ENCODE measurements at places on chromosomes 1 and 21.
A peak's percentile ranks its signal among the peaks of the same experiment; 100 is the strongest.

GRCh38 chr1:37085393-37085792, 51.1 kb upstream of the GRIK3 start:
- no peak overlapping the region for H3K4me3 ChIP-seq
- DNase-seq = peak; percentile 20
- no peaks in the 10 kb centered on the region for H3K36me3 ChIP-seq
- H3K27ac ChIP-seq = no peak overlapping the region

GRCh38 chr1:173190101-173190936, 16.8 kb downstream of the TNFSF4 start:
- no peaks in the 10 kb centered on the region for H3K36me3 ChIP-seq
- H3K4me3 ChIP-seq = no peak overlapping the region
- DNase-seq = no peak
- H3K27me3 ChIP-seq = no peaks in the 10 kb centered on the region

DNA sequence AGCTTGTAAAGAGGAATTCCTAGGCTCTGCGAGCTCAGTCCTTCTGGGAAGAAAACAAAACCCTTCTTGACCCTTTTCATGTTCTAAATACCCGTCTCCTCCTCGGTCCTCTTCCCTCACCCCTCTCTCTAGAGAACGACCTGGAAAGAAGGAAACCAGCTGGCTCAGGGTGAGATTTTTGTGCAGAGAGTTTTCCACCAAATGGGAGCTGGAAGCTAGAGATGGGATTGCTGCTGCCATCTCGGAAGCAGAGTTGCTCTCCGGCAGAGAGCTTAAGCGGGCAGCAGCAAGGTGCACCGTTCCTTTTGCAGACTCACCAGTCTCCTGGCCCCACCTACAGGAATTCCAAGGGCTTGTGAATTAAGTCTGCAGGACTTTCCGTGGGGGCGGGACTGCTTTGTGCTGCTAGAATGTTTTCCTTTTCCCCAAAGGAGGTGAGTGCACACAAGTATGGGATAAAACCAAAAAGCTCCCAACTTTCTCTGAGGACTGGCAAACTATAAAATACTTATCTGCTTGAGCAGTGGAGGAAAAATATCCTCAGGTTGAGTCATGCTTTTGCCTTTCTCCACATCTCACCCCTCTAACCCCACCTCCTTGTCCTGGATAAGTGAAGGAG, 29.1 kb upstream of the KIAA0040 start:
- H3K27ac ChIP-seq = no peak overlapping the region
- H3K27me3 ChIP-seq = no peaks in the 10 kb centered on the region
- H3K36me3 ChIP-seq = no peaks in the 10 kb centered on the region
- H3K4me1 ChIP-seq = peaks cover 6% of the 10 kb centered on the region
- H3K4me3 ChIP-seq = no peak overlapping the region

GRCh38 chr1:156244126-156244525, 2.1 kb downstream of the BGLAP start:
- H3K4me3 ChIP-seq = no peak overlapping the region
- H3K36me3 ChIP-seq = peaks cover 7% of the 10 kb centered on the region
- no peak overlapping the region for H3K27ac ChIP-seq
- no peak for DNase-seq
- H3K4me1 ChIP-seq = peaks cover 14% of the 10 kb centered on the region

DNA sequence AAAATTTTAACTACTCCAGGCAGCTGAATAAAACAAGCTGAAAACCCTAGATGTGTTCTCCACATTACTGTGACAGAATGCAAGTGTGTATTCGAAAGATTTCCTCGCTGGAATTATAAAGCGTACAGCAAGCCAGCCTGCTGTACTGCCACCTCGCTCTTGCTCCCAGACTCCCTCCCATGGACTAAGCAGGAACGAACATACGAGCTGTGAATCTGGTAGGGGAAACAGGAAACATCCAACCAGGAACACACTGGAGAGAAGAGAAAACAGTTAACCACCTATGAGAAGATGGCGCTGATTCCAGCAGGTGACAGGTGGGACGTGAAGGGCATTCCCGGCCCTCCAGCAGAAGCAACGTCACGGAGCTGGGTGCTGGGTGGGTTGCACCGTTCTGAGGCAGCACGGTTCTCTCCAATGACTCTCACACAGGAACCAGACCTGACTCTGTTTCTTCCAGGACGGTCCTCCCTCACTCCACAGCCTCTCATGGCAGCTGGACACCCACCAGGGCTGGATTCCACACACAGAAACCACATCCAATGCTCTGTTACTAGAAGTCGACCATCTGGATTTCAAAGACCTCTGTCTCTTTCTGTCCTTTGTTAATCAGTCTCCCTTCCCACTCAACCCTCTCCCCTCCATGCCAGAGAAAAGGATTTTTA, 219.2 kb downstream of the RERE start:
- H3K4me3 ChIP-seq = no peak overlapping the region
- no peak overlapping the region for H3K27ac ChIP-seq
- no peaks in the 10 kb centered on the region for H3K27me3 ChIP-seq

GRCh38 chr1:227245613-227246320, 72.5 kb downstream of the CDC42BPA start:
- H3K27me3 ChIP-seq = no peaks in the 10 kb centered on the region
- 0 out of 2 replicates have a peak, but pooled peaks cover 1% of the 10 kb centered on the region for H3K4me1 ChIP-seq
- no peaks in the 10 kb centered on the region for H3K36me3 ChIP-seq
- DNase-seq = no peak

- no peak for DNase-seq
These were observed 11.2 kb upstream of the VPS45 start for GRCh38 chr1:150056407-150056806.

GRCh38 chr1:221718381-221719277, 23.3 kb downstream of the DUSP10 start:
- H3K4me1 ChIP-seq = peaks cover 12% of the 10 kb centered on the region
- H3K4me3 ChIP-seq = no peak overlapping the region
- no peaks in the 10 kb centered on the region for H3K36me3 ChIP-seq
- no peak for DNase-seq
- H3K27ac ChIP-seq = no peak overlapping the region

DNA sequence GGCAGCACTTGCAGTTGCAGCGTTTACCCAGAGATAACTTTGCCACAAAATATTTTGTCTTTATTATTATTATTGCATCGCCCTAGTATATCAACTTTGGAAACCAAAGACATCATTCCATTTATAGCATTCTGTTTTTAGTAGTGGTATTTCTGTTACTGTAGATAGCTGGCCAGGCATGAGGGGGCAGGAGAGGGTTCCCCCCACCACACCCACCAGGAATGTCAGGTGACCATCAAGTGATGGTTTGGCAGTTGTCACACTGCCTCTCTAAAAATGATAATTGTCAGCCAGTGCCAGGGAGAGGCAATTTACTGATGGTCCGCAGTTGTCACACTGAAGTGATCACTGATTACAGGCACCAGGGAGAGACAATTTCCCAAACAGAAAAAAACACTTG, 135.6 kb downstream of the TSEN15 start:
- H3K4me1 ChIP-seq = peaks cover 2% of the 10 kb centered on the region
- no peak overlapping the region for H3K27ac ChIP-seq
- no peaks in the 10 kb centered on the region for H3K27me3 ChIP-seq
- H3K36me3 ChIP-seq = no peaks in the 10 kb centered on the region
- DNase-seq = no peak

DNA sequence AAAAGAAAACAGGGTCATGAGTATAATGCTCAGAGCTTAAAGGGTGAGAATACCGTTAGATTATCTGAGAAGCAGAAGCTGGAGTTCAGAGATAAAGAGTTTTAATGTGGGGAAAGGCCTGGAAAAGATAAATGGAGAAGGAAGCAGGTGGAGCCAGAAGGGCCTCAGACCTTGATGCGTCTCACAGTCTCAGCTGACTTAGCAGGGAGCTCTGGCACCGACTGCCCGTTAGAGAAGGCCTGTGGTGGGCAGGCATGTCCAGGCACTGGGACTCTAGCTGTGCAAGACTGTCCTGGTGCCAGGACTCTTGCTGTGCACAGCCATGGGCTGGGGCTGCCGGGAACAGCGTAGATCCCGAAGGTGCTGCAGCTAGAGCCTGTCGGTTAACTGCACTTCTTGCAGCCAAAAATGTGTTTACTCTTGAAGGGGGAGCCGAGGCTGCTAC, 3.8 kb upstream of the SLAMF9 start:
- no peak overlapping the region for H3K4me3 ChIP-seq
- no peak for DNase-seq
- no peak overlapping the region for H3K27ac ChIP-seq
- H3K36me3 ChIP-seq = no peaks in the 10 kb centered on the region

GRCh38 chr21:16211339-16212303, 481.8 kb downstream of the USP25 start:
- DNase-seq = no peak
- no peaks in the 10 kb centered on the region for H3K36me3 ChIP-seq
- H3K4me3 ChIP-seq = no peak overlapping the region
- H3K27ac ChIP-seq = no peak overlapping the region
- H3K4me1 ChIP-seq = no peaks in the 10 kb centered on the region
- H3K27me3 ChIP-seq = no peaks in the 10 kb centered on the region

DNA sequence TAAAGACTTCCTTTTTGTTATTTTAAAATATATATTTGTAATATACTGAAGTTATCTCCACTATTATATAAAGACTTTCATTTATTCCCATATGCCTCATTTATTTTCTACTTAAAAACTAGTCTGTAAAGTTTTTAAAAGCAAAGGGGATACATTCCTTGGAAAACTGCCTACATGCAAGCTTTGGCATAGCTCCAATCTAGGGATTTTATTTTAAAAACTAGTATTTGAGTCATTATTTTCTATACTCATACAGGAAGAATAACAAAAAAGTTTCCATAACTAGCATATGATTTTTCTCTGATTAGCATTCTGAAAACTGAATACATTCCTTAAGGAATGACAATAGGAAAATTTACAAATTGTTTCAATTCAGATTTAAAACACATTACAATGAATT, 88.9 kb downstream of the COL24A1 start:
- no peak overlapping the region for H3K4me3 ChIP-seq
- no peaks in the 10 kb centered on the region for H3K4me1 ChIP-seq
- no peaks in the 10 kb centered on the region for H3K36me3 ChIP-seq

DNA sequence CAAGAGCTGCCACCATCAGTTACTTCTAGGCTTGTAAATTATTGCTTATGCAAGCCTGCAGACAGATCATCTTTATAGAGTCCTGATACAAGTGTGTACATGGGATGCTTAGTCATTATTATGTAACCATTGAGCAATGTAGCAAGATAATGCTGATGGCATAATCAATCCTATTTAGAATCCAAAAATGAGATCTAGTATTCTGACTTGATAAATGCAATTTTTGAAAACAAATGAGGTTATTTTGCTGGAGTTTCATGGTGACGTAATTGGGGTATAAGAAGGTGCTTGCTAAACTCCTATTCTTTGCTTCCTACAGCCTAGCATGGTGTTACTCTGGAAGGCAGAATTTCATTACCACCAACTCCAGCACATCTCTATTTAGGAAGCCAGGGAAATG, 801.7 kb upstream of the PRMT6 start:
- H3K27me3 ChIP-seq = no peaks in the 10 kb centered on the region
- H3K36me3 ChIP-seq = no peaks in the 10 kb centered on the region
- DNase-seq = no peak
- no peak overlapping the region for H3K27ac ChIP-seq
- H3K4me3 ChIP-seq = no peak overlapping the region

DNA sequence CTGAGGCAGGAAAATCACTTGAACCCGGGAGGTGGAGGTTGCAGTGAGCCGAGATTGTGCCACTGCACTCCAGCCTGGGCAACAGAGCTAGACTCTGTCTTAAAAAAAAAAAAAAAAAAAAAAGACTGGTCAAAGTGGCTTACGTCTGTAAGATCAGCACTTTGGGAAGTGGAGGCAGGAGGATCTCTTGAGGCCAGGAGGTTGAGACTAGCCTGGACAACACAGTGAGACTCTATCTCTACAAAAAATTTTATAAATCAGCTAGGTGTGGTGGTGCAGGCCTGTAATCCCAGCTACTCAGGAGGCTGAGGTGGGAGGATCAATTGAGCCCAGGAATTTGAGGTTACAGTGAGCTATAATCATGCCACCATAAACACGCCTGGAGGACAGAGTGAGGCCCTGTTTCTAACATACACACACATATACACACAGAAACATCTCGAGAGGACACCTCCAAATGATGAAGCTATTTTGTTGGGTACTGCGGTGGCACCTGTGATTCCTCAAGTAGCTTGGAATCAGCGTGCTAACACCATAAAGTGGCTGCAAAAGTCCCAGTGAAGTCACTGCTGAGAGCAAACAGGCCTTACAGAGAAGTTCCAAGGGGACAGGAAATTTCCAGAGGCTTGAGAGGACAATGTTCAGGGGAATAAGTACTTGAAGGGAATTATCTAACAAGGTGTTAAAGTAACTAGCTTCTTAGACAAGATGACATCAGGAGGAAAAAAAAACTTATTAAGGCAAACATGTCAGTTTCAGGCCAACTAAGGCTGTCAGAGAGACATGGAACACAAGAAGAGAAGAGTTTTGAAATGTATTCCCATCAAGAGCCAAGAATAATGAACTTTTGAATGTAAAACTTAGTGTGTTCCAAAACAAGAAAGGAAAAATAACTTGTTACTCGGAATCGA, 1.3 kb downstream of the NADK start:
- no peaks in the 10 kb centered on the region for H3K27me3 ChIP-seq
- H3K4me3 ChIP-seq = no peak overlapping the region
- no peaks in the 10 kb centered on the region for H3K36me3 ChIP-seq
- H3K27ac ChIP-seq = no peak overlapping the region
- H3K4me1 ChIP-seq = peaks cover 10% of the 10 kb centered on the region
- DNase-seq = no peak

DNA sequence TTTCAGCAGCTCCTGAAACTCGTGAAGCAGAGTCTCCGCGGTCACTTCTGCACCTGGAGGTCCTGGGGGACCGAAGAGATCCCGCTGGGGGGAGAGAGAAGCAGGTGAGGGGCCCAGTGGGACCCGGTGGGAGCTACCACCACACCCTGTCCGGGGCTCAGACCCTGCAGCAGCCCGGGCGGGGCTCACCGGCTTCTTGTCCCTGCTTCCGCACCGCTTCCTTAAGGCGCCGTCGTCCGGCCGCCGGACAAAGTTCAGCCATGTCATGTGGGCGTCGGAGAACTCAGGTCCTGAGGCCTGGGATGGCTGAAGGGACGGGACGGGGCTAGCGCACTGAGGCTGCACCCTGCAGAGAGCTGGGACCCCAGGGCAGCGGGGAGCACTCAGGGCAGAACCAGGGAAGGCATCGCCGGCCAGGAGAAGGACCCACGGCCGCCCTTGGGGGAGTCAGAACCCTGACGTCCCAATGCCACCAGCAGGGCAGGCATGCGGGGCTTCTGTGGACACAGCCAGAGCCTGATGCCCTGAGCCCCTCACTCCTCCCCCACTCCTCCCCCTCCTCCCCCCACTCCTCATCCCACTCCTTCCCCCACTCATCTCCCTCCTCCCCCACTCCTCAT, 2.2 kb downstream of the C1QTNF12 start:
- no peaks in the 10 kb centered on the region for H3K27me3 ChIP-seq
- H3K36me3 ChIP-seq = no peaks in the 10 kb centered on the region
- no peak for DNase-seq
- no peak overlapping the region for H3K4me3 ChIP-seq

DNA sequence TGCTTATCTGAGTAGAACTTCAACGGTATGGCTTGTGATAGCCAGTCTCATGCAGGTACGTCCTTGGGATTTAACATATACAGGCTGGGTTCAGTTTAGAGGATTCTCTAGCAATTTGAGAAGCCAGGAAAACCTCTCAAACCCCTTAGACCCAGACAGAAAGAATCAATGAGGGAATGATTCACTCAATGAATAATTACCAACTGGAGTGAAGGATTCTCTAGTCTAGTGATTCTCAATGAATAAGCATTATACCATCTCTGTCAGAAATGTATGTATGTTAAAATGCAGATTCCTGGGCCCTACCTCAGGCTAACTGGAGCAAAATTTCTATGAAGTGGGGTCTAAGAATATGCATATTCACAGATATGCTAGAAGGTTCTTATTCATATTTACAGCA, 54.5 kb upstream of the APP start:
- H3K27me3 ChIP-seq = no peaks in the 10 kb centered on the region
- no peak for DNase-seq
- no peak overlapping the region for H3K4me3 ChIP-seq
- no peaks in the 10 kb centered on the region for H3K36me3 ChIP-seq
- H3K27ac ChIP-seq = no peak overlapping the region
